ENCODE measurements at places on chromosomes 6 and 20. TPM values are rescaled to one million over a fixed set of nuclear protein-coding genes. Genes with fewer than 3 reads are reported as not detected.

The TMEM14A gene
- 29.7 TPM for total RNA-seq

The HNF4A gene
- 71.1 TPM for total RNA-seq

The ANKRD66 gene
- not detected for total RNA-seq

DNA sequence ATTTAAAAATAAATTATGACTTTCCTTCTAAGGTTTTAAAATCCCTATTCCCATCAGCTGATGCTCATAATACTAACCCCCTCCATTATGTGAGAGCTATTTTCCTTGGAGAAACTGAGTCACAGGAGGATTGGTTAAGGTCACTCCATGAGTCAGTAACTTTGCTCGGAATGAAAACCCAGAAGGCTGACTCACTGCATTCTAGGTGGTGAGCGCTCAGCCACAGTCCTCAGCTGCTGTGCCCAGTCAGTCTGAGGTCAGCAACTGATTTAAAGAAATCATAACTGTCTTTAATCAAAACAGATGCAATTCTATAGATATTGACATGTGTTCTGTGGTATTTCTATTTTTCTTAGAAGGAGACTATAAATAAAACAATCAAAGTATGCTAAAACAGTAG is 359.2 kb downstream of the GJA1 start:
- no peak for DNase-seq

All from progenitor cell of endocrine pancreas (in vitro differentiated cells).